WTC11 (cell line): ENCODE measurements at places on chromosomes 16 and 17. TPM values are rescaled to one million over a fixed set of nuclear protein-coding genes. Genes with fewer than 3 reads are reported as not detected.

OMG gene
- not detected in 3 replicates for total RNA-seq

DHX40 gene
- 26.9 to 29.6 TPM (median 28.8 TPM) in 3 replicates for total RNA-seq

CLEC18B gene
- total RNA-seq: 0.20 to 0.71 TPM (median 0.50 TPM) in 3 replicates

DNA sequence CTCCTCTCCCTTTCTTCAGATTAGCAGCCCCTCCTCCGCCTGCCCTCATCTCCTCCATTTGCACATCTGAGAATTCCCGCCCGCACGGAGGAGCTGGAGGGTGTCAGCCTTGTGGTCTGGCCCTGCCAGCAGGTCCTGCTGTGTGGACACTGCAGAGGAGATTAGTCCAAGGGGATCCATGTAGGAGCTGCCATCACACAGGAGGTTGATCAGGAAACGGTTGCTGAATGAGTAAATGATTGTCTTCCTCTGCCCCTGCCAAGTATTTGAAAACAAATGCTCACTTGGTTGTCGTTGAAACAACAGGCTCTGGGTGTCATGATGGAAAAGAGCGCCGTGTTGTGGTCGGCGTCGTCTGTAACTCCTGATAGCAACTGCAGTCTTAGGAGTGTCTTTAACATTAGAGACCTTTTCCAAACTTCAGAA is 63.8 kb upstream of the CHMP6 start:
- DNase-seq: no peak

GRCh38 chr17:32772453-32773025 is 104.4 kb downstream of the MYO1D start:
- no peak for DNase-seq

DNA sequence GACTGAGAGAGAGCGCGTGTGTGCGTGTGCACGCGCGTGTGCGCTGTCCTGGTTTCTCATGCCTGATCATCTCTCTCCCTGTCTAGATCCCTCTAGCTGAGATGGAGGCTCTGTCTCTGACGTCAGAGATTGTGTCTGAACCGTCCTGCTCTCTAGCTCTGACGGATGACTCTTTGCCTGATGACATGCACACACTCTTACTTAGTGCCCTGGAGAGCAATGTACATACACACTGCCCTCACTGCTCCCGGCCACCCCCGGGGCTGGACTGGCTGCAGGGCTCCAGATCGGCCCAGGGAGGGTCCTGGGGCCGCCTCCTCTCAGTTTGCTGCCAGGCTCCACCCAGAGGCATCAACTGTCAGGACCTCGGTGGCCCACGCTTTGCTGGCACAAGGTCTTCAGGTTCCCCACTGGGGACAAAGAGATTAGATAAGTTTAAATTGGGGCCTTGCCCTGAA is 13.1 kb upstream of the ABCC3 start:
- DNase-seq: no peak

GRCh38 chr16:76676356-76676755 is 399.2 kb downstream of the CNTNAP4 start:
- no peak for DNase-seq

DNA sequence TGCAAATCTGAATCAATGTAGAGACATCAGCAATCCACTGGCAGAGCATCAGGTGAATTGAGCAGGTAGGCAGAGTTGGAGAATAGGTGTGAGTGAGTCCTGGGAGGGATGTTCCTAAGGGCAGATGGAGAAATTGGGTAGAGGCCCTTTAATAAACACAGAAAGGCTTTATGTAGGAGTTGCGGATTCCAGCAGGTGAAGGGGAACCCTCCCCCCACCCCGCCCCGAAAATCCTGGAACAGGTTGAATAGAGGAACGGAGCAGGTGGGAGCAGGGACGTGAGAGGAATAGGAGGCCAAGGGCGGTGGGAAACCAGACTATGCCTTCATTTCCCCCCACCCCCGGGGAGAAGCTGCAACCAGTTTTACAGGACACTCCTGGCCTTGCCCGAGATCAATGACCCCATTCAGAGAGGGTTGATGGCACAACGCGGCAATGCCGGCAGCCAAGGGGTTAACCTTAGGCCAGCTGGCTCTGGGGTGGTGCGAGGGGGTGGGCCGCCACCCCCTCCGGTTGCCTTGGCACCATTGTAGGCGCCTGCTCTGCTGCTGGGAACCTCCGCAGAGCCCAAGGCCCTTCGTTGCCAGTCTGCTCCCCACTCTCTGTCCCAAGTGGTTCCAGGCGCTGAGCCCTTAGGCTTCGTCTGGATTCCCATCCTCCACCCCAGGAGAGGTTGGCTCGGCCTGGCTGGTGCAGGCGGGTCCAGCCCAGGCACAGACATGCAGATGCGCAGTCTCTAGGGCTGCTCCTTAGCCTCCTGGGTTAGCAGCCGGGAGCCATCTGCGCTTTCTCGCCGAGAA is 814 bp upstream of the RUNDC3A start:
- DNase-seq: peak; percentile 76

GRCh38 chr17:51230306-51230705 is 29.5 kb downstream of the MBTD1 start:
- DNase-seq: no peak
